ENCODE measurements at places on chromosomes 7 and 10.

DNA sequence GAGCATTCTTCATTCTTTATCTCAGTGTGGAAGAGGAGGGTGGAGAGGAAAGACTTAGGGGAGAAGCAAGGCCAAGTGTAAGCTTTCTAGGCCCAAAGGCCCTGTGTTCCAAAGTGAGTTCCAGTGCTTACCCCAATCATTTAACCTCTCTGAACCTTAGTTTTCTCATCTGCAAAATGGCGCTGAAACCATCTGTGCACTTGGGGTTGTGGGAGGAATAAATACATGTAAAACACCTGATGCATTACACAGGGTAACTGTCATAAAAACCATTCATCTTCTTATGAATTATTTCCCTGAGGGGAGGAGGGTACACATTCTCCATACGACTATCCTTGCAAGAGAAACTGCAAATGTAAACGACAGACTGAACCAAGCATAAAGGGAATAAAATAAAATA, 19.0 kb downstream of the PIK3AP1 start:
- no peak for DNase-seq

GRCh38 chr10:116452338-116452720, 24.7 kb downstream of the PNLIPRP3 start:
- DNase-seq: no peak

DNA sequence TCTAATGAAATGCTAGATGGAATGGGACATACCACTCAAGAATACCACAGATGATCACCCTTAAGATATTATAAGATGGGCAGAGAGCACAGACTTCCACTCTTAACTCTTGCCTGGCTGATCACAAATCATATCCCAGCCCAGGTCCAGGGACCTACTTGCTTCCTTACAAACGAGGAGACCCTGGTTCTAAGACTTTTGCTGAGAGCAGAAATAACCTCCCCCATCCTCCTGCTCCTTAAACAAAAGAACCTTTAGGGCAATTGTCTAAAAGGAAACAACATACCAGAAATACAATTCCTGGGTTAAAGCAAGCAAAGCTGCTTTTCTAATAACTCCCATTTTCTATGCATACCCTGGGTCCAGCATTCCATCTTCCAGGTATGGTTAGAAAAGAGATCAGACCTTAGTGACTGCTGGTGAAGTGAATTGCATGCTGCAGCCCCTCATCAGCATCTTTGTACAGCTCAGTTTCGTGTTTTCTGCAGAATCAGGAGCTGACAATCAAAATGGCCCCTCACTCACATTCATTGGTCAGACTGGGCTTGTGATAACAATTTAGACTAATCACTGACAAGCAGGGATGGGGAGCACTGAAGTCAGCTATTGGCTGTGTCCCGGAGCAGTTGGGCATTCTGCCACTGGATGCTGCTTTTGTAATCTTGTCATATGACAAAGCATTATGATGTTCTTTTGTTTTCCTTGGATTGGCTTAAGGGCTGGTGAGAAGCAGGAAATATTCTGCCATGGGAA, 14.6 kb downstream of the IFIT3 start:
- no peak for DNase-seq

DNA sequence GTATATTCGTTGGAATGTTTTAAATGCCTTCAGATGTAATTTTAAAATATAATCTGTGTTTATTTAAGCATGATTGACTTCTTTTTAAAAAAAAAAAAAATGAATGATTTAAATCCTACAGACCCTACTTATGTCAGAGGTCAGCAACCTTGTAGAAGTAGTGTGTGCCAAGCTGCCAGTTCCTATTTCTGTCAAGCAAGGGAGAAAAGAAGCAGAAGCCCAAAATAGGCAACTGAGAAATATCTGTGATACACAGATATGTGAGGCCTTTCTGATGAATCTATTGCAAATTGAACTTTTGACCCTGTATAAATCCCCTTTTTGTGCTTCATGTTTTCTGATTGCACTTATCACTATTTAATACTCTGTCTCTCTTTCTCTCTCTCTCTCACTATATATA, 199.5 kb downstream of the LRRN3 start:
- DNase-seq: no peak

- DNase-seq: no peak
Observed at GRCh38 chr7:151312831-151313809, 28.5 kb upstream of the NUB1 start.

GRCh38 chr7:156474241-156474743, 166.3 kb upstream of the RNF32 start:
- no peak for DNase-seq

GRCh38 chr7:148962823-148963582, 65.3 kb downstream of the PDIA4 start:
- peak; percentile 47 for DNase-seq

- no peak for DNase-seq
Observed at GRCh38 chr7:133761443-133761842, 365.7 kb upstream of the LRGUK start.

GRCh38 chr7:6578114-6579084, 1.1 kb downstream of the ZDHHC4 start:
- DNase-seq: no peak

- DNase-seq: no peak
Observed at GRCh38 chr10:68155615-68156210, 46.4 kb downstream of the MYPN start.

DNA sequence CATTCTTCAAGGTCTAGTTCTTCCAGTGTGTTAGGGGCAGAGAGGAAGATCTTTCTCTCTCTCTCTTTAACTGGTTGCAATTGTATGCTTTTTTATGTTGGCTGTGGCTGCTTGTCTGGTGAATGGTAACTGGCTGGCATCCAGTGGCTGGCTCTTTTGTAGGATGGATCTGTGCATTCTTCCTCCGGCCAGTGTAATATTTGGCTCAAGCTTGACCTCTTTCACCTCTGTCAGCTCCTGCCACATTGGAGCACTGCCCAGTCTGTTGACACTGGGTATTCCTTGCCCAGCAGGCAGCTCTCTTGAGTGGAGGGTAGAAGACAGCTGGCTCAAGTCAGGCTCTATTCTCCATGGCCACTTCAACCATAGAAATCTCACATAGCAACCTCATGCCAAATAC, 528.3 kb downstream of the PHTF2 start:
- DNase-seq: no peak

DNA sequence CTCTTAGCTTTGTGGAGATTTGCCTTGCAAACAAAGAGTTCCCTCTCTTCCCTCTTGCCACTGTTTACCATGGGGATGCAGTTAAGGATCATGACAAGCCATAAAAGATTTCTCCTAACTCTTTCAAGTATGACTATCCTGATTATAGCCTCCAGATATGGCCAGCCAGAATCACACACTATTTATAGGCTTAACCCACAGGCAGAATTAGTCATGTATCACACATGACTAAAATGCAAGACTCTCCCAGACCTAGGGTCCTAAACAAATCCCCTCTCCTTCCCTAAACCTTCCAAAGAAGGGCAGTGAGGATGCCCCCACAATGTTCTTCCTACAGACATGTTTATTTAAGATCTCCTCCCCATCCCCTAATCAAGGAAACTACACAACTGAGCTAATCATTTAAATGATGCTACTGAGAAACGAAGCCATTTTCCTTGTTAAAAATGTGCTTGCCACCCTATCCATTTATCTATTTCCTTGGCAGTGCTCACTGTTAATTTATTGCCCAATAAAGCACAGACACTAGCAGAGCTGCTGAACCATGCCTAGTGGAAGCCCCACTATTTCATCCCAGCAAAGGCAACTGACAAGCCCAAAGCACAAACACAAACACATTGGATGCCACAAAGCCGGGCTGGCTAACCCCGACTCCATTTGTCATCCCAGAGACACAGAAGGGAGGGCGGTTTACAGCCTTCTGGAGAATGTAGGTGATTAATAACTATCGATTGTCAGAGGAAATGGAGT, 363.4 kb downstream of the KCNMA1 start:
- no peak for DNase-seq

DNA sequence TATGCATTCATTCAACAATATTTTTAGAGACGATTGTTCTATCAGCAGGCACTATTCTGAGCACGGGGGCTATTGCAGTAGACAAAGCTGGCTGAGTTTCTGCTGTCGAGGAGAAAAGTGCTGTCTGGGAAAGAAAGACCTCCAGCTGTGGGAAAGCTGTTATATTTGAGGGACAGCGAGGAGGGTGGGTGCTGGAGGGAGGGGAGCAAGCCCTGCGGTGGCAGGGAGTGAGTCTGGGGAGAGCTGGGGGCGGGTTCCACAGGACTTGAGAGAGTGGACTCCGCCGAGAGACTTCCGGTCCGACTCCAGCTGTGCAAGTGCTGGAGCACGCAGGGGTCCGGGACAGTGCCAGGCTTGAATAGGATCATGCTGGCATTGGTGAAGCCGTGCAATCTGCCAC, 602.1 kb upstream of the FOXK1 start:
- no peak for DNase-seq

GRCh38 chr10:117264782-117265181, 23.9 kb downstream of the SLC18A2 start:
- DNase-seq: no peak

GRCh38 chr7:53541475-53541874, 506.0 kb downstream of the POM121L12 start:
- no peak for DNase-seq

GRCh38 chr7:122902751-122903495, 16.7 kb upstream of the CADPS2 start:
- no peak for DNase-seq

DNA sequence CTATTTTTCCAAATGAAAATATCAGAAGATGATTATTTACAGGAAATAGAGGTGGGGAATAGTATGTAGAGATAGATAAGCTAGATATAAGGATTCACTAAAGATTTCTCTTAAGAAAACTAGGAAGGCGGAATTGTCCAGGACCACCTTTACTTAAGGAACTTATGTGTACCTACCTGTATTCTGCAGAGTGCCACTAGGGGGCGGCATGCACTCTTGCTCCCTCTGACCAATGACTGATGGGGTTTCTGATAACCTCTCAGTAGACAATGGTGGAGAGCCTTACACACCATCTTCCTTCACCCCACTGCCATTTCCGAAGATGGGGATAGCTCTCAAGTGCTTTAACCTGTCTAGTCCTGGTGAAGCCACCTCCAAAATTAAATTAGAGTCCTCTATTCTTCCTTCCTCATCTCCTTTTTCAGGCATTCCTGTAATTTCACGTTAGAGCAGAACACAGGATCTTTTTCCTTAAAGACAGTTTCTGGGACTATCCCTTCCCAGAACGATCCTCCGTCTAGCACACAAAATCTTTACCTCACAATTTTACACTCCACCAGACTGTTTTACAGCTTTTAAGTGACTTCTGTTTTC, 453.1 kb downstream of the SORCS1 start:
- no peak for DNase-seq

DNA sequence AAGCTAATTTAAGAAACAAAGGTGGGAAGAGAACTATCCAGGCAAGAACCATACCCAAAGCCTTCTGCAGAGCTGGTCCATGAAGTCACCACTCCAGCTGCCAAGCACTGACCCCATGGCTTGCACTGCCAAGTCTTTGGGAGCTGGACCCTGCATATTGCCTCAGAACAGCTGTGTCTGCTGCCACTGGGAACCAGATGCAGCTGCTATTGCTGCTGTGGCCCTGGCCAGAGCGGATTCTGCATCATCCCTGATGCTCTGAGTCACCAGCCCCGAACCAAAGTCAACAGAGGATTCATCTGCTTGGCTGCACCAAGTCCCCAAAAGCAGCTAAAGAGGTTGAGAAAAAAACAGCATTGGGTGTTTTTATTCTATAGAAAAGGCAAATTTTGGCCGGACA, 39.2 kb upstream of the GSAP start:
- no peak for DNase-seq

- no peak for DNase-seq
Observed at GRCh38 chr10:35422228-35422627, 85.9 kb downstream of the CCNY start.

DNA sequence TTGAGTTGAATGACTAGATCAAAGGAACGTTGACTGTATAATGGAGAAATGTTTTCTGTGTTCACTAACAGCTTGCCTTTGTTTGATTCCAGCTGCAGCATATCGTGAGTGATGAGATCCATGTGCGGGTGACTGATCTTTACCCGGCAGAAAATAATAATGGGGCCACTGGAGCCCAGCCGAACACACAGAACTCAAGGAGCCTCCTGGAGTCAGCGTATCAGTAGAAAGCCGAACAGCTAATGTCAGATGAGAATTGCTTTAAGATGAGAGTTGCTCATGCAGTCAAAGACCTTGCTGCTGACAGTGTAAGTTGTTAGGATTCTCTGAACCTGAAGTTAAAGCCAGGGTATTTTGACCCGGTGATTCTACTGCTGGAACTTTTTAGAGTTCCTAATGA, 34.3 kb upstream of the MTPAP start:
- no peak for DNase-seq

DNA sequence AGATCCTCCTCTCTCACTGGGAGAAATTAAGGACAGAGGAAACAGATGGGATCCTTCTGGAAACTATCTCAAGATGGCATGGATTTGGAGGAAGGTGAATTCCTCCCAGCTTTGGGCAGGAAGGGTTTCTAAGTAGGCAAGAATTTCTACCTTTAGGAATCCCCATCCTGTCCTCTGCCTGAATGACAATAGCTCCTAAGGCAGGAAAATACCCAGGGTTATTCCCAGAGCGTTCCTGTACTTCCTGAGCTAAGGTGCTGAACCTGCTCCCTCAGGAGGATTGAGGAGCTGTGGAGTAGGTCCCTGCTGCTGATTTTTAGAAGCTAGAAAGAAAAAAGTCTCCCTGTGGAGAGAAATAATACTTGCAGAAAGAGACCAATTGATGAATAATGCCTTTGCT, 568 bp downstream of the MGAM2 start:
- no peak for DNase-seq

DNA sequence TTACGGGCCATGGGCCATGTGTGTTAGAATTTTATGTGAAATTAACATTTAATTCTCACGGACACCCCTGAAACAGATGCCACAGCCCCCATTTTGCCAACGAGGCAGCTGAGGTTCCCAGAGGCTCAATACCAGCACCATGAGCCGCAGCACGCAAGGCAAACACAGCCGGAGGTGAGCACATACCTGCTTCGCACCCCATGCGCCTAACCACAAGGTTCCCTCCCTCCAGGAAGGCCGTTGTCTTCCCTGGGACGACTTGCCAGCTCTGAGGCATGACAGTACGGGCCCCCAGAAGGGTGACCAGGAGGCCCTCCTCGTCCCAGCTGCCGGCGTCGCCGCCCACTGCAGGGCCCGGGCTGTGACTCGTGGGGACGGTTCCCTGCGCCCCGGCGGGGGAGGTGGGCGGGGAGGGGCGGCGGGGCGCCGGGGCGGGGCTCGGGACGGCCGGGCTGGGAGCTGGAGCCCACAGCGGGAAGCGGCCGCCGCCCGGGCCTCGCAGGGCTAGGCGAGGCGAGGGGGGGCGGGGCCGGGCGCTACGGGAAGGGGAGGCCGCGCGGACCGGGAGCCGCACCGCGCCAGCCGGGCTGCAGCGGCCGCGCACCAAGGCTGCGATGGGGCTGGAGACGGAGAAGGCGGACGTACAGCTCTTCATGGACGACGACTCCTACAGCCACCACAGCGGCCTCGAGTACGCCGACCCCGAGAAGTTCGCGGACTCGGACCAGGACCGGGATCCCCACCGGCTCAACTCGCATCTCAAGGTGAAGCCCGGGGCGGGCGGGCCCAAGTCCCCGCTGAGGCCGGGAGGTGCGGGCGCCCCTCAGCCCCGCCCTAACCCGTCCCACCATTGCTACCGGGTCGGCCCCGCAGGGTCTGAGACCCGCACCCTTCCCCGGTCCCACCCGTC, at the start of gene CAV2:
Gene CAV2, plus strand, starts transcription at position 571 of the 910 bp plus-strand sequence. Its CDS starts 44 bp downstream, at position 615.
- DNase-seq: no peak
